Activated CD4-positive, alpha-beta T cell treated with anti-CD3 and anti-CD28 coated beads, Interleukin-2, amount 10 ng/mL, durations not matched to agents 7 days and 5 days (primary cell): ENCODE measurements at places on chromosomes 1 and 21. TPM values are rescaled to one million over a fixed set of nuclear protein-coding genes. Genes with fewer than 3 reads are reported as not detected.

The DNALI1 gene
- 0.47 TPM for total RNA-seq

The CD1B gene
- not detected for total RNA-seq

The DBT gene
- 10.7 TPM for total RNA-seq

- peaks cover 44% of the 10 kb centered on the region for H3K27me3 ChIP-seq
- no peak for DNase-seq
- H3K4me3 ChIP-seq: no peak overlapping the region
- no peaks in the 10 kb centered on the region for H3K4me1 ChIP-seq
These were observed 21.4 kb upstream of the CHIT1 start for GRCh38 chr1:203250911-203251310.

The ARV1 gene
- 13.5 TPM for total RNA-seq

The NBPF26 gene
- 21.9 TPM for total RNA-seq

The MAN1C1 gene
- 28.9 TPM for total RNA-seq

The DISP1 gene
- total RNA-seq: 2.3 TPM

- H3K4me3 ChIP-seq: no peak overlapping the region
- H3K4me1 ChIP-seq: no peaks in the 10 kb centered on the region
- H3K27ac ChIP-seq: no peak overlapping the region
- no peak for DNase-seq
These were observed 368.5 kb downstream of the RPS6KC1 start for GRCh38 chr1:213419401-213420030.

GRCh38 chr1:118151312-118151937, 33.6 kb downstream of the SPAG17 start:
- no peaks in the 10 kb centered on the region for H3K27me3 ChIP-seq
- H3K4me1 ChIP-seq: no peaks in the 10 kb centered on the region
- DNase-seq: peak; percentile 41
- H3K36me3 ChIP-seq: no peaks in the 10 kb centered on the region
